Mesendoderm (in vitro differentiated cells): ENCODE measurements at places on chromosomes 6 and 20.

GRCh38 chr6:41189967-41190366 is 11.0 kb downstream of the TREML2 start:
- no peak for DNase-seq

- no peak for DNase-seq
Observed at GRCh38 chr6:6246544-6246943, 73.9 kb downstream of the F13A1 start.

GRCh38 chr6:45351667-45352066 is 23.5 kb downstream of the RUNX2 start:
- DNase-seq = no peak

DNA sequence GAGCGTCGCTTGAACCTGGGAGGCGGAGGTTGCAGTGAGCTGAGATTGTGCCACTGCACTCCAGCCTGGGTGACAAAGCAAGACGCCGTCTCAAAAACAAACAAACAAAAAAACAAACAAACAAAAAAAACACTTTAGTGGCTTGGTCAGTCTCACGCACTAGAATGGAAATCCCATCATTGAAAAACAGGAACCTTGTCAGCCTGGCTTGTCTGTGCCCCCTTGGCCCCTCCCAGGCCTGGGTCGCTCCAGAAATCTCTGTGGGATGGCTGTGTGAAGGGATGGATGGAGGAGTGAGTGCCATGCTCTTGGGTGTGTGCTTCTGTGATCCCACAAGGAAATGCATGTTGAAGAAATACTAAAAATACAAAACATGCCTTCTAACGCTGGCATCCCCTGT is 20.9 kb upstream of the NAA20 start:
- no peak for DNase-seq

DNA sequence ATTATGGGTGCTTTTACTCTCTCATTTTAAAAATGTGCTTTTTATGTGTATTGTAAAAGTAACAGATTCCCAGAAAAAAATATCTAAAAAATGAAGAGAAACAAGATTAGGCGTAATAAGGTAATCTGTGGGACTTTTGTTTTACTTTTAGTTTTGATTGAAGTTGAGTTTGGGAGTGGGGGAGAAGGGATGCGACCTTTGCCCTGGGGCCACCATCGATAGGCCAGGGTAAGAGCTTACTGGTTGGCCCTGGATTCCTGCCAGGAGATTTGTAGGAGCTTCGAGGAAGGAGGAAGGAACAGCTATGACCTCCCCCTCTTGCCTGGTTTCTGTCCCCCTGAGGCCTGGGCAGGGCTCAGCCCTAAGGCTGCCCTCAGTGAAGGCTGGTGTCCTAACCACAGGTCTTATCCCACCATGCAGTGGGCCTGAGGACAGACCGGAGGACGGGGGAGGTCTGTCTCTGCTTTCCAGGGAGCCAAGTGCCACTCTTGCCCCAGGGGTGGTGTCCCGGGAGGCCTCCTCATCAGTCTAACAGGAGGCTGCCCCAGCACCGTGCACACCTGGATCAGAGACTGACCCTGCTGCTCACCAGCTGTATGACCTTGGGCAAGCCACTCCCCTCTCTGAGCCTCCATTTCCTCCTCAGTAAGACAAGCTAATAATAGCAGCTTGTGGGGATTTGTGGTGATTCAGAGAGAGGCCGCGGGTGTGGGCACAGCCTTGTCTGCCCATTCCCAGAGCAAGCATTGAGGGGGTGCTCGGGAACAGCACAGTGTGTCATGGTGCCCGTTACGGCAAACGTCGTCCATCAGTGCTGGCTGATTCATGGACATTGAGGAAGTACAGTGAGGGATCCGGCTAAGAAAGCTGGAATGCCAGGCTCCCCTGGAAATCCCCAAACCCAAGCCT is 21.2 kb downstream of the TGM2 start:
- no peak for DNase-seq

DNA sequence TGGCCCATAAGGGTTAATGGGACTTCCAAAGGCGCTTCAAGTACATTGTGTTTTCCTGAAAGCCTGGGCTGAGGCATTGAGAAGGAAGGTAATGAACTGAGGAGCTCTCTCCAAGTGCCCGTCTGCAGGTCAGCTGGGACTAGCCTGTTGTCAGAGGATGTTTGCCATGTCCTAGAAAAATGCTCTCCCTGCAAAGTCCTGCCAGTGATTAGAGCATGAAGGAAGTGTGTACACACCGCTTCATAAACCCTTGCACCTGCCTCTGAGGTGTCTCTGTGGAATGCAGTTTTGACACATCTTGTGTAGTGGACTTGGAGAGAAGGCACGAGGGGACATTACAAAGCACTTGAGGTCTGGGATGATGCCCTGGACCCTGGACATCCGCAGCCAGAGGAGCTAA is 506.7 kb downstream of the KIF16B start:
- no peak for DNase-seq

DNA sequence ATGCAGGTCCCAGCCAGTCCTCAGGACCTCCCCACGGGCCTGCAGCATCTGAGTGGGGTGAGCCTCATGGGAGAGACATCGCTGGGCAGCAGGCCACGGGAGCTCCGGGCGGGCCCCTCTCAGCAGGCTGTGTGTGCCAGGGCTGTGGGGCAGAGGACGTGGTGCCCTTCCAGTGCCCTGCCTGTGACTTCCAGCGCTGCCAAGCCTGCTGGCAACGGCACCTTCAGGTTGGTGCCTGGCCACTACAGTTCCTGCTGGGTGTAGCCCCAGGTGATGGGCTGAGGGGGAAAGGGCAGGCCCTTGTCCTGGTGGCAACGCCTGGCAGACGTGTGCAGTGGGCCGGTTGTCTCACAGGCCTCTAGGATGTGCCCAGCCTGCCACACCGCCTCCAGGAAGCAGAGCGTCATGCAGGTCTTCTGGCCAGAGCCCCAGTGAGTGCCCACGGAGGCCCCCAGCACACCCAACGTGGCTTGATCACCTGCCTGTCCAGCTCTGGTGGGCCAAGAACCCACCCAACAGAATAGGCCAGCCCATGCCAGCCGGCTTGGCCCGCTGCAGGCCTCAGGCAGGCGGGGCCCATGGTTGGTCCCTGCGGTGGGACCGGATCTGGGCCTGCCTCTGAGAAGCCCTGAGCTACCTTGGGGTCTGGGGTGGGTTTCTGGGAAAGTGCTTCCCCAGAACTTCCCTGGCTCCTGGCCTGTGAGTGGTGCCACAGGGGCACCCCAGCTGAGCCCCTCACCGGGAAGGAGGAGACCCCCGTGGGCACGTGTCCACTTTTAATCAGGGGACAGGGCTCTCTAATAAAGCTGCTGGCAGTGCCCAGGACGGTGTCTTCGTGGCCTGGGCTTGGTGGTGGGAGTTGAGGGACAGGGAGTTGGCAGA is 787 bp upstream of the TNFRSF6B start:
- no peak for DNase-seq

DNA sequence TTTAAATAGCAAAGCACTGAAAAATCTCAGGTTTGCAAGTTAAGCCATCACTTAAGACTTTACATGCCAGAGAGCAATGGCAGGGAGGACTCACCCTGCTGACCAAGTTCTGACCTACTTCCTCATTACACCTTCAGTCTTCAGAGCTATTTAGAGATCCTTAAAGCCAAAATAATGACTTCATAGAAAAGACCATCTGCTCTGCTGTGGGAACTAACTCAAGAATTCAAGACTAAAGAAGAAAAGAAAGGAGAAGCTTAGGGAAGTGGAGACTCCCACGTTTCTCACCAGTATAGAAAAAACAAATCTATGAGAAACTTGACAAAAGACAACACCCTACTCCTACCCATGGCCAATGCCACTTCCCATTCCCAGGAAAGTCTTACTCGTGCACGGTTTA is 28.6 kb downstream of the XPO5 start:
- DNase-seq = no peak

DNA sequence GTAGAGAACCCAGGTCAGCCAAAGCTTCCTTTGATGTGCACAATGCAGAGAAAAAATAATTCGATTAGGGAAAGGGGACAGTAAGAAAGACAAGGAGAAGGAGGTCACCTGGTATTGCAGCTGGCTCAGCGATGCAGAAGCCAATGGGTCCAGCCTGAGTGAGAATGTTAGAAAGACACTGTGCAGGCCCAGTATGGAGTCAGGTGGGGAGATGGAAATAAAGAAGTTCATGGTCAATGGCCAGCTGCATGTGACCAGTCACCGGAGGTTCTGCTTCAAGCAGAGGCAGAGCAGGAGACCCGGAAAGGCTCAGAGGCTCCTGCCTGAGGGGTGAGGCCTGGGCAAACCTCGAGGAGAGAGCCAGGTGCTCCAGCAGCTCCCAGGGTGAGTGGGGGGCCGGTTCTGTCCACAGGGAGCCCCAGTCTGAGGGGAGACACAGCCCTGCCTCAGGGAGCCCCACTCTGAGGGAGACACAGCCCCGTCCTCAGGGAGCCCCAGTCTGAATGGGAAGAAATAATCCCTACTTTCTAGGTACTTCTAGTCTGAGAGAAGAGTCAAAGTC is 51.3 kb downstream of the LRFN2 start:
- no peak for DNase-seq

- no peak for DNase-seq
Observed at GRCh38 chr6:35170891-35171290, 29.8 kb upstream of the TCP11 start.

- no peak for DNase-seq
Observed at GRCh38 chr6:14948586-14949245, 297.2 kb upstream of the JARID2 start.

DNA sequence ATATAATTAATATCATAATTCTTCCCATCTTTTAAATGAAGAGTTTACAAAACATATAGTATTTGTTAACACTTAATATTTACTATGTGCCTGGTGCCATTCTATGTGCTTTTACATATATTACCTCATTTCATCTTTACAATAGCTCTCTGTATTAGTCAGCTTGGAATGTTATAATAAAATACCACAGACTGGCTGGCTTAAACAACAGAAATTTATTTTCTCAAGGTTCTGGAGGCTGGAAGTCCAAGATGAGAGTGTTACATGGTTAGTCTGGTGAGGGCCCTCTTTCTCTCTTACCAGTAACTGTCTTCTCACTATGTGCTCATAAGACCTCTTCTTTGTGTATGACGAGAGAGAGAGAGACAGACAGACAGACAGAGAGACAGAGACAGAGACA is 110.2 kb downstream of the NKAIN2 start:
- DNase-seq = no peak

DNA sequence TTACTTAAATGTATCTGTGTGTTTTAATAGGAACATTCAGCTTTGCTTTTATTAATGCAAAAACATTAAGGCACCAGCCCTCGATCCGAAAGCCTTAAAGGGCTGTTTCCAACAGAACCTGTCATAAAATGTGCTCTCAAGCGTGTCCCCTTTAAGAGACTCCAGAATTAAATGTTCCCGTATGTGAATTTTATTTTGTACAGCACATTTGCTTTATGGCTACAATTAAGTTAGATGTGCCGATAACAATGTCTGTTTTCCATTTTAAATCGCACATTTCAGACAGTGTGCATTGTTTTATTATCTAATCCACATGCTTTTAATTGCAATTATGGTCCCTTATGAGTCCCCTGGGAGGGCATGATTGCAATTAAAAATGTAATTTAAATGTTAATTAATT is 198.9 kb downstream of the TSHZ2 start:
- DNase-seq = no peak

GRCh38 chr6:96015518-96016333 is at the start of gene FUT9:
Gene FUT9, plus strand, starts transcription at chr6:96015974. Its CDS starts 187,182 bp downstream, at chr6:96203156.
- peak; percentile 86 for DNase-seq

DNA sequence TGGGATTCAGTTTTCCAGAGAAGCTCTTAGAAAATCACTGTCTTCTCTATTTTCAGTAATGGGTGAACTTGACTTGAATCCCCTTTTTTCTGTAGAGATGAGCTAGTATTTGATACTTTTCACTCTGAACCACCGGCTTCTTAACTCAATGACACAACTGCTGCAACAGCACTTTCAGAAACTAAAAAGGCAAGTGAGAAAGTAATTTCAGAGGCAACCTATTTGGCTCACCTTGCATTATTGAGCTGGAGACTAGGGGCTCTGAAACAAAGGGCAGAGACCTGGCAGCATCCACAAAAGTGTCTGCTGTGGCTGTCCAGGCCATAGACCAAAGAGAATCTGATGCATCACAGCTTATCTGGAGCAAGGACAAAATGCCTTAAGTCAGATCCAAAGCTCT is 289.8 kb upstream of the IRAK1BP1 start:
- DNase-seq = no peak

DNA sequence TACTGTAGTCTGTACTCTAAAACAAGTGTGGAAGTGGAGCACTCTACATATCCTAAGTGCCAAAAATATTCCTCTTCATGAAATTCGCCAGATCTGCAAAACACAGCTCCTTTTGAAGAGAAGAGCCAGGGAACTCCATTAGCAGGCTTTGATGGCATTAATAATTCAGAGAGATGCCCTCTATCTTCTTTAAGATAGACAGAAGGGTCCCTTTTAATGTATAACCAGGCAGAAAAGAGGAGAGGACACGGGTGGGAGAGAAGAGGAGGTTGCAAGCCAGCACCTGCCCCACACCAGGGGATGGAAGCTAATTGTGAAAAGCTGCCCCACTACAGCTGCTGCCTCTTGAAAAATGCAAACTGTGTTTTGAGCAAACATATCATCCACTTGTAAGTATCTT is 3.7 kb upstream of the RFPL4B start:
- no peak for DNase-seq

DNA sequence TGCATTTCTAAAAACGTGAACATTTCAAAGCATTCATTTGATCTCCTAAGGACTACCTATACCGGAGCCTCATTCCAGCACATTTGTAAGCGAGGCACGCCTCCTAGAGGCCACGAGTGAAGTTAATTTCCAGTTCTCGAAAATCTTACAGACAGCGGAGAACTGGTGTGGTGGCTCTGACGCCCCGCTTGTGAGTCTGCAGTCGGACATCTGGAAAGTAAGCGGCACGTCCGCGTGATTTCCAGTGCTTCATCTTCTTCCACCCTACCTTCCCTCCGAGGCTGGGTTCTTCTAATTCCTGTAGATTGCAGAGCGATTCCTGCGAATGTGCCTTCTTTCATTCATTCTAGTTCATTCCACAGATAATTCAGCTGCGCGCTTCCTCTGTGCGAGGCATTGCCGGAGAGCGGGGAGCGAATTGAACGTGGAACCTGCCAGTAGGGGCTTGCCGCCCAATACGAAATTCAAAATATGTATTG is 810 bp upstream of the PRIM2 start:
- DNase-seq = peak; percentile 95

DNA sequence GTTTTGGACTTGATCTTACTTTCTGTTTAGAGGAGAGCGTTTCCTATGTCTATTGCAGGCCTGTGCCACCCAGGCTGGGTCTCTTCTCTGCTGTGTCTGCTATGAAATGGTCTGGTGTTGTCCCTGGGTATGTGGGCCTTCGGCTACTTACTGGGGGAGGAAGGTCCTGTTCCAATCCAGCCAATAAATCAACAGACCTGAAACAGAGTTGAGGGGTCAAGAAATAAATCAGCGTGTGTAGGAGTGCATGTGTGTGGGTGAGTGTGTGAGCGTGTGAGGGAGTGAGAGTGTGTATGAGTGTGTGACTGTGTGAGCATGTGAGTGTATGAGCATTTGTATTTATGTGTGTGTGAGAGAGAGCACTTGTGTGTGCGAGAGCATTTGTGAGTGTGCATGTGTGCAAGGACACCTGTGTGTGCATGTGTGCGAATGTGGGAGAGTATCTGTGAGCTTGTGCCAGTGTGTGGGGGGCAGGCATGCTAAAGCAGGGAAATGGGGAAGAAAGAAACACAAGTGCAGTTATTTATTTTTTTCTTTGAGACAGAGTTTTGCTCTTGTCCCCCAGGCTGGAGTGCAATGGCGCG is 86.3 kb upstream of the PMEPA1 start:
- no peak for DNase-seq

GRCh38 chr20:17835240-17835933 is 133.2 kb downstream of the SNX5 start:
- DNase-seq = peak; percentile 55
